ENCODE measurements at places on chromosomes 6 and 20.
A peak's percentile ranks its signal among the peaks of the same experiment; 100 is the strongest.

DNA sequence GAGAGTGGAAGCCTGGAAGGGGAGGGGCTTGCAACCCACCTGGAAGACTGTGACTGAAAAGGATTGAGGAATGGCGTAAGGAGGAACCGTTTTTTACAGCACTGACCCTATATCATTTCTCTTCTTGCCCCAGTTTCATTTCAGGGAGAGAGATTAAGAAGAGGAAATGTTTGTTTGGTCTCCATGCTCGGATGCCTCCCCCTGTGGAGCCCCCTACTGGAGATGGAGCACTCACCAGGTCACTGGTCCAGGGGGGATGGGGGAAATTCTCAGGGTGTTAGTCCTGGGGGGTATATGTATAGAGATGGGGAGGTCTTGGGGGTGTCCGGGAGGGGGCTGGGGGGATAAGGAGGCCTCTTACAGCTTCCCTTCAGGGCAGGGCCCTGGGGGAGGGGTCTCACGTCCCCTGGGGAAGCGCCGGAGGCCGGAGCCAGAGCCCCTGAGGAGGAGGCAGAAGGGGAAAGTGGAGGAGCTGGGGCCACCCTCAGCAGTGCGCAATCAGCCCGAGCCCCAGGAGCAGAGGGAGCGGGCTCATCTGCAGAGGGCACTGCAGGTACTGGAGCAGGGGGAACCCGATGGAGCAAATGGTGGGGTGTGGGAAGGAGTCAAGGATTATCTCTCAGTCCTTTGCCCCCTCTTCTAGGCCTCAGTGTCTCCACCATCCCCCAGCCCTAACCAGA, 3.2 kb downstream of the CUTA start:
- no peak for DNase-seq

DNA sequence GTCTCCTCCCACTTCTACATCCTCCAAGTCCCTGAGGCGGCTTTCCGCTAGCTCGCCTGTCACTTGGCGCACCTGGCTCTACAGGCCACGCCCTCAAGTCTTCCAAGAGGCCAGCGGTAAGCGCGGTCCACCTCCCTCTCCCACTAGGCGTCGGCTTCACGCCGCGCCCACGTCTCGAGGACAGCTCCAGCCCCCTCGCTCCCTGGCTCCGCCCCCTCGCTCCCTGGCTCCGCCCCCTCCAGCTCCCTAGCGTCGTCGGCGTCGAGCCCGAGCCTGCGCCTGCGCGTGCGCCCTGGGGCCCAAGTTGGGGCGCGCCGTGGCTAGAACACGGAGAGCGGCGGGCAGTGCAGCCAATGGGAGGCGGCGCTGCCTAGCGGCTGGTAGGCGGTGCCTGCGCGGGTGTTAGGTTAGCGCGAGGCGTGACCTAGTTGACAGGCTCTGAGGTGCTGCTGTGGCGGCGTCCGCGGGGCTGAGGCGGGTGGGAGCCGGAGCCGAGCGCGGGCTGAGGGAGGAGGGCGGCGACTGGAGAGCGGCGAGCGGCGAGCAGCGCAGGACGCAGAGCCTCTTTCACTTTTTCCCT, at the start of gene MACROD2:
Gene MACROD2 (plus strand): TSS at position 431 of the 580 bp plus-strand sequence.
- DNase-seq = peak; percentile 59

- no peak for DNase-seq
Observed at GRCh38 chr6:74167511-74167910, 471.5 kb downstream of the CD109 start.

GRCh38 chr6:49118478-49118877, 344.6 kb downstream of the MMUT start:
- DNase-seq = no peak

All from stimulated activated CD4-positive, alpha-beta T cell treated with anti-CD3 and anti-CD28 coated beads, Interleukin-15, amount 100 ng/mL, for 24 hours (primary cell).